A673 (cell line): ENCODE measurements at places on chromosomes 13 and 19.

DNA sequence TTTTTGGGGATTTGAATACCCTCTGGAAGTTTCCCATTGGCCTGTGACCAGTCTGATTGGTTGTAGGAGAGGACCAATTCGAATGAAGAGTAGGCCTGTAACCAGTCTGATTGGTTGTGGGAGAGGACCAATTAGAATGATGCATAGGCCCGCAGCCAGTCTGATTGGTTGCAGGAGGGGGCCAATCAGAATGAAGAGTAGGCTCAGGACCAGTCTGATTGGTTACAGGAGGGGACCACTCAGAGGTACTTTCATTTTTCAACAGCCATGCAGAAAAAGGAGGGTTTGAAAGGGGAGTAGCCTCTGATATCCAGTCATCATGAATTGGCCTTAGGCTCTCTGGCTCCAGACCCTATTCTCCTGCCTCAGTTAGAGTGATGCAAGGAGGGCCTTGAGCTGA lies 30.4 kb upstream of the SLC1A5 start:
- DNase-seq, result peak; percentile 64

GRCh38 chr19:16336571-16336970 lies 11.9 kb downstream of the KLF2 start:
- no peak for DNase-seq

- peak; percentile 98 for DNase-seq
Measured at GRCh38 chr13:80048802-80049201, 292.1 kb downstream of the SPRY2 start.

DNA sequence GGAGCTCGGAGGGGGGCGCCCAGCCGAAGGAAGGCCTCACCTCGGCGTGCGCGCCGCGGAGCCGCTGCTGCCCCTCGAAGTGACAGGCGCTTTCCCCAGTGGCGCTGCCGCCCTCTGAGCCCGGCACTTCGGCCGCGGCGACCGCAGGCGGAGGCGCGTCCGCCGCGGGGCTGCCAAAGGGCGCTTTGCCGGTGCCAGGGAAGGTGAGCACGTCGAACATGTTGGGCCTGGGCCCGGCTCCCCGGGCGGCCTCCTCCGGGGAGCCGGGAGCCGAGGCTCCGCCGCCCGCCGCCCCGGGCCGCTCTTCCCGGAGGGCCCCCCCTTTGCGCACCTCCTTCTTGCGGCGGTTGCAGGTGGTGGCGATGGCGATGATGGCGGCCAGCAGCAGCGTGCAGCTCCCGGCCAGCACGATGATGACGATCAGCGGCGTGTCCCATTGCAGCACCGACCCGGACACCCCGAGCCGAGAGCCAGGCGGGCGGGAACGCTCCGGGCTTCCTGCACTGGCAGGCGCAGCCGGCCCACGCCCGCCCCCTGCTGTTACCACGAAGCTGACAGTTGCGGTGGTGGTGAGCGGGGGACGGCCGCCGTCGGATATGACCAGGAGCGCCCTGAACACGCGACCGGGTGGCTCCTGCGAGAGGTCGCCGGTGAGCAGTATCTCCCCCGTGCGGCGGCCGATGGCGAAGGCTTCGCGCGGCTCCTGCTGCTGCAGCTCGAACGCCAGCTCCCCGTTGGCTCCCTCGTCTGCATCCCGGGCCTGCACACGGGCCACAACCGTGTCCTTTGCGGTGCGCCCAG lies 2.5 kb downstream of the PCDH8 start:
- peak; percentile 64 for DNase-seq

GRCh38 chr13:110261166-110262081 lies 45.5 kb downstream of the COL4A1 start:
- DNase-seq, result no peak

DNA sequence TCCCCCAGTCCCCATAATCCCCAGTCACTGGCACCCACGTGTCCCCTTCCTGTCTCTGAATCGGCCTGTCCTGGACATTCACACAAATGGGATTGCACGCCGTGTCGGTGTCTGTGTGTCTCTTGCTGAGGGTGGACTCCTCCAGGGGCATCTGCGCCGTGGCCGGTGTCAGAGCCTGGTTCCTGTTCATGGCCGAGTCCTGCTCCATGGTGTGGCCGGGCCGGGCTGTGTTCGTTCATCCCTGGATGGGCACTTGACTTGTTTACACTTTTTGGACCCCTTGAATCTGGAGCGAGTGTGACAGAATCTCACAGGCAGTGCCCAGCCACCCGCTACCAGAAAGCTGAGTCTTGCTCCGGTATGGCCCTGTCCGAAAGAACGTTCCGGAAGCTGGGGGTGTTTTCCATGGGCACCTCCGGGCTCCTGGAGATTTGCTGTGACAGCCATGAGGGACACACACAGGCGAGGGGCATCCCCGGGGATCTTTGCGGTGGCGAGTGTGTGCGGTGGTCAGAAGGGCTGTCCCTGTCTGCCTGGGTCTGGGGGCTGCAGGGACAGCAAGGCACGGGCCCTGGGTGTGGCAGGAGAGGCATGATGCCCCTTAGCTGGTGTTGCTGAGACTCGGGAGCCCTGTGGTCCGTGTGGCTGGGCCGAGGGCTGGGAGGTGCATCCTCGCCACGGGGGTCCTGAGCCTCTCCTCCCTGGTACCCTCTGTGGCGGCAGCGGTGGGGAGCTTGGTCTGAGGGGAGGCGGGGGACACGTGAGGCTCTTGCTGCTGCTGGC lies 6.4 kb upstream of the MEX3D start:
- DNase-seq, result no peak

DNA sequence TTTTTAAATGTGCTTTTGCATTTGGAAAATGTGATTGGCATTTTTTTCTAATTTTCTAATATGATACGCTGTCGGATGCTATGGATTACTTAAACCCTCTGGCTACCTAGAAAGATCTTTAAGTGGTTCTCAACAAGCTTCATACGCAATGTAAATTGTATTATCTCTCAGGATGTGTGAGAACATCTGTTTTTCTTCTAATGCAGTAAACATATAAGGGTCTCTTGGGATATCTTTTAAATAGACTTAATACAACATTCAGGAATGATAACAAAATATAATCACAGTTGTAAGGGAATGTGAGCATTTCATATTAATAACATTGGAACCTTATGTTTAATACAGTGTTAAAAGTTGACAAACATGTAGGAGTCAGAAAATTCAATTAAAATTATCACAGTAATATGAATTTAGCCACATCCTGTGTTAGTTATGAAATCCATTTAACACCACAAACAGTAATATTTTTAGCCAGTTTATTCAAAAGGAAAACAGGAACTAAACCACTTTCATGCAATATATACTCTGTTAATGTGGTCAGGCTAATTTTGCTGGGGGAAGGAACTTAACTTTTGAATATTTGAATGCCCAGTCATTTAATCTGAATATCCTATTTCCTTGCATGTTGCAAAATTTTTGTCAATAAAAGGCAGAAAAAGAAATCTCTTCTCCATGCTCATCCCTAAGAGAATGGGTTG lies 15.0 kb upstream of the ALOX5AP start:
- DNase-seq, result no peak

DNA sequence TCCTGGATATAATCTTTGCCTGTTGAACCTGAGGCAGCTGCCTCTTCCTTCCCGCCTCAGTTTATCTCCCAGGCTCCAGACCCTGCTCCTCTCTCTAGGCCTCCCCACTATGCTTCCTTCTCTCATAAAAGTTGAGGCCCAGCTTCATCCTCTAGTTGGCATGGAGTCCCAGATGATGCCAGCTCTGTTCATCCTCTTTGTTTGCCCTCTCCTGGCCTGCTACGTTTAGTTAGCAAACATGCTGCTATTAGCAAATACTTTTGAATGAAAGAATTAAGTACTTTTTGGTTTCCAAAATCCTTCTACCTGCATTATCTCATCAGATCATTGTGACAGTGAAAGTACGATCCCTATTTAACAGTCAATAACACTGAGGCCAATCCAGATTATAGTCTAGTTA lies 472.5 kb downstream of the COG6 start:
- DNase-seq, result no peak

DNA sequence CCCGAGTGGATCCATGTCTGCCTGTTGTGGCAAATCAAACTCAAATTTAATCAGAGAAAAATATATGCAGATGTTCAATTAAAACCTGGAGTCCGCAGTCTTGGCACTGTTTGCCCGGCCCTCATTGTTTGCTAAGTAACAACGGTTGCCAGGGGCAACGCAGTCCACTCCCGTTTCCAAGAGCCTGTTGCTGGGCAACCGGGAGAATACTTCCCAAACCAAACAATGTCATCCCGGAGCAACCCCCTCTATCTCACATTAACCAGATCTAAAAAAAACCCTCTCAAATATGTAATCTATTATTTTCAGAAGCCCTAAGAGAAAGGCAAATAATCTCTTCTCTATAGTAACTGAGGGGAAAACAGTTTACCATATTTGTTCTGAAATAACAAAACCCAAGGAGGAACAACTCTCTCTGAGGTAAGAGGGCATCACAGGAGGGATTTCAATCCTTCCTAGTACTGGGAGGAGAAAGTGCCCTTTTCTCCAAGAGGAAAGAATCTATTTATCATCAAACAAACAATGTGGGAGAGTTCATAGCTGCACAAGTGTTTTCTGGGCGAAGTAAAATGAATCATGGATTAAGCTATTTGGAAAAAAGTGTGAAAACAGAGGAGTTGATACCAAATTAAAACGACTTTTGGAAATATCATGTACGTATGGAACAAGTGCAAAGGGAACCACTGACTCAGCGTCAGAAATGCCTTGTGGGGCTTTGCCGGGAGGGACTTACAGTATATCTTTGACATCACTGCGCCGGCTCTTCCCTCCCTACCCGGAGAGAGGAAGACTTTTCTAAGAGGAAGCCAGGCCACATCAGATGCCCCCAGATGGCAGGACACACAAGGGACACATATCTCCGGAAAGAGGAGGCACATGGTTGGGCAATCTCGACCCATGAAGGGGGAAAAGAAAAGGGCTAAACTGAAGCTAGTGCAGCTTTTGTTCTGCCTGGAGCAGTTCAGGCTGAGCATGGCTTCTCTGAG lies 43.3 kb downstream of the RFX2 start:
- DNase-seq, result peak; percentile 71

- DNase-seq, result peak; percentile 54
Measured at GRCh38 chr19:50649433-50650391, at the start of gene C19orf81. TSS of gene C19orf81 (plus strand) at chr19:50649445. CDS start at chr19:50649445, 0 bp downstream.

DNA sequence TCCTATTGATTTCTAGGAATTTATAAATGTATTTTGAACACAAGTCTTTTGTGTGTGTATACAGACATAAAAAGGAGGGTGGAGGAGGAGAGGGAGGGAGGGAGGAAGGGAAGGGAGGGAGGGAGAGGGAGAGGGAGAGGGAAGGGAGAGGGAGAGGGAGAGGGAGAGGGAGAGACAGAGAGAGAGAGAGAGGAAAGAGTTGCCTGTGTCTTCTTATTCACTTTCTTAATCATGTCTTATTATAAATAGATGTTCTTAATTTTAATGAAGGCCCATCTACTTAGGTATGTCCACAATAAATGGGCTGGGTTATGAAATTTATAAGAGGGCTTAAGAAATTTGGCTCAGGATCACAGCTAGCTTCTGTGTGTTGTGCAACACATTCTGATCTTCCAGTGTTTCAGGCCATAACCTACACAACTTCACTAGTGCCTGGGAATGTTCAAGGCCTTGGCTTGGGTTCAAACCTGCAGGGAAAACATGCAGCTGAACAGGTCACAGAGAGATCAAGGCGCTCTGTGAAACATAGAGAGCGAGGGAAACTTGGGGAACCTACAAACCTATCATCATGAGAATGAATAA lies 39.3 kb downstream of the ZNF45 start:
- DNase-seq, result no peak

DNA sequence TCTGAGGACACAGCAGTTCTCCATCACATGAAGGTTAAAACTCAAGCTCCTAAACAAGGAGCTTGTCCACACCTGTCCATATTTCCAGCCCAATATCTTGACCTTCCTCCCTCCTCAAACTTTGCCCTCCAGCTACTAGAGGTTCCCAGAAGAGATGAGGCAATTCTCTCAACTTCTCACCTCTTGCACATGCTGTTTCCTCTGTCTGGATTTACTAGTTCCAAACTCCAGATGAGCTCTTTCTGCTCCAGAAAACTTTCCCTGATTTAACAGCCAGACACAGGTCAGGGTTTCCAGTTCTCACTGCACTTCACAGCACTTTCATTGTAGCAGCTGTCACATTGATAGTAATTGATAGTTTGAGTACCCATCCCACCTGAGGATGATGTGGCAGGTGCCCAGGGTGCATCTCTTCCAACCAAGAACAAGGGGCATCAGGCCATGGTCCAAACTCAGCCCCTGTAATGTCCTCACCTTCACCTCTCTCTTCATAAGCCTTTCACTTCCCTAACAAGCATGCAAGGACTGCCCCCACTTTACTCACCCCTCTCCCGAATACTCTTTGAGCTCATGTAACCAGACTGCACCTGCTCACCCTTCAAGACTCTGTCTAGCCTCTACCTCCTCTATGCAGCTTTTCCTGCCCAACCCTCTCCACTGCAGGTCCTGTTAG lies 3.0 kb upstream of the WDFY2 start:
- DNase-seq, result no peak

DNA sequence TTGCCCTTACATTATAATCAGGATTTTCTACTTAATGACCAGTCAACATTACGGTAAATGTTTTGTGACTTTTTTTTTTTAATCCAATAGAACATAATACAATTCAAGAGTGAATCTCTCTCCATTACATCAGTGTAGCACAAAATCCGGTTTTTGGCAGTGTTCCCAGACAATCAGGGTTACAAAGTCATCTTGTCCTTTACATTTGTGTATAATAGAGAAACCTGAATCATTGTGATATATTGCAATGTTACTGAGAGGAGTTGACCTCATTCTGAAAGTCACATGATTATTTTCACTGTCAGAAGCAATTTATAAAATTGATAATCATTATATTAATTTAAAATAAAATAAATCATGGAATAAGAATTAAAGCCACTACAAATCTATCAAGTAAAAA lies 1346.0 kb upstream of the SPRY2 start:
- DNase-seq, result peak; percentile 65

DNA sequence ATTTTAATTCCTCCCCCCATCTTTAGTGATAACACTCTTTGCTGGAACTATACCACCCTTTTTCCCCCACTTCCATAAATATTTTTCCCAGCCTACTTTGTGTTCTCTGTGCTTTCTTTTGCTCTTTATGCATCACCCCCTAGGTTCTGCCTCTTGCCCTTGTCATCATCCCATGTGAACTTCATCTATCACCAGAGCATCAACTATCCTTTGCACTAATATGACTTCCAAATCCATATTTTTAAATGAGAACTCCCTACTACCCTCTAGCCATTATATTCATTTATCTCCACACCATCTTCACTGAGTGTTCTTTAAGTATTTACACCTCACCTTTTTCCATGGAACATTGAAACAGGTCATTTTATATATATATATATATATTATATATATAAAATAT lies 452.7 kb downstream of the FOXO1 start:
- no peak for DNase-seq

- no peak for DNase-seq
Measured at GRCh38 chr19:41844601-41845000, at the start of gene LYPD4. TSS of gene LYPD4 (minus strand) at chr19:41844683. CDS start at chr19:41839285, 5,398 bp downstream.

- DNase-seq, result peak; percentile 37
Measured at GRCh38 chr19:44803442-44804428, 5.2 kb upstream of the BCAM start.
